ENCODE measurements at places on chromosomes 4 and X.
A peak's percentile ranks its signal among the peaks of the same experiment; 100 is the strongest.

- DNase-seq, result no peak
Observed at GRCh38 chr4:123405267-123405865, 8.8 kb downstream of the SPRY1 start.

DNA sequence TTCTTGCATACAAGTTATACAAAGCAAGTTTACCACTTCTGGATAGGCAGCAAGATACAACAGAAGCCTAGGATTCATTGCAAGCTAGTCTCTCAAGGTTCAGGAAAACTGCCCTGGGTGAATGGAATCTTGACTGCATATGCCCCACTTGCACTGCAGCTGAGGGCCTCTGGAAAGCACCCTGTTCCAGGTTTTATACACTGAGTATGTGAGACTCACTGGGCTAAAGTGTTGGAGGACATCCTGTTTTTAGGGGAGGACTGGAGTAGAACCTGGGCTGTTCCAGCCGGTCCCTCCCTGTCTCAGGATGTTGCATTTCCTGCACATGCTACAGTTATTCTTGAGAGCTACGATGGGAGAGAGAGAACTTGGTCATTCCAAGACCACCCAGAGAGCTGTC lies 168.5 kb upstream of the NUDT6 start:
- DNase-seq, result no peak

- no peak for DNase-seq
Observed at GRCh38 chrX:85114776-85115175, 111.1 kb downstream of the APOOL start.

DNA sequence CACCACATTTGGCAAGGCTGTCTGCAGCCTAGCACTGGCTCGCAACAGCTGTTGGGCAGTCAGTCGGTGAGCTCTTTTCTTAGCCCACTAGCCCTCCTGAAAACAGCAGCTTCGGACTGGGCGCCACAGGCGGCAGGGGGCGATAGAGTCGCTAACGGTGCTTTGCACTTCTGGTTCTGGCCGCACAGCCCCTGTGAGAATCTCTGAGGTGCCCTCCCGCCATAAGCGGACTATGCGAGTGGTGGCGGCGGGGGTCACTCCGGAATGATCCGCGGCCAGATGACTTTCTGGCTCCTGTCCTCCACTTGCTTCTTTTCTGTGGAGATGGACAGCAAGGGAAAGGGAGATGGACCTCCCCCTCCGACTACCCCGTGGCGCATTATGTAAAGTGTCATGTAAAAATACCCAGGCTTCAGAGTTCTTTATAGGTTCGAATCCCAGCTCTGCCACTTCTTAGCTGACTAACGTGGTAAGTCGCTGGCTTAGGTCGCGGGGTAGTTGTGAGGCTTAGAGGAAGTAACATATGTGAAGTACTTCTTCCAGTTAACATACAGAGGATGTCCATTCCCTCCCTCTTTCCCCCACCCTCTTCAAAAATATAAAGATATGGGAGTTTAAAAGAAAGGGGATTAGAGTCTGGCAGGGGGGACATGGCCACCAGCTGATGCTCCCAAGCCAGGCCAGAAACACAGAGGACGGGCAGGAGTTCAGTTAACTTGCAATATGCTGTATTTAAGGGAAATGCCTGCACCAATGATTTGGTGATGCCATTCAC lies 11.0 kb downstream of the ARHGAP36 start:
- no peak for DNase-seq

DNA sequence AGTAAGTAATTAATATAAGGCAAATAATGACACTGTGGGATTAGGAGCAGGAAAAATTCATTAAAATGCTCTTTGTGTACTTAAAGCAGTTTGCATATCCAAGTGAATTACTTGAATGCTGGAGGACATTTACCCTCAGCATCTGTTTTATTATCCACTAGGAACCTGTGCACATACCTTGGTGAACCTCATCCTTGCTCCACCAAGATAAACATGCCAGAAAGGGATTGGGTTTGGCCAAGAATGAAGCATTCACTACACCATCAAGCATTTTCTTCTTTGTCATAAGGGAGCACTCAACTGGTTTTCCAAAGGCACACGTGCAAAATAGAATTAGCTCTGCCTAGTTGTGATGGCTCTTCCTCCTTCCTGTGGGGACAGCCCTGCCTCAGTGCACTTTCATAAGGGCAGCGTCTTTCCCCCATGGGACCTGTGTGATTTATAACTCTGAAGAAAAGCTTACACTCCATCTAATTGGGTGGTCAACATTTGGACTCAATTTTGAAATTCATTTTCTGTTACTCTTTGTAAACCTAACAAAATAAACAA lies 291.7 kb downstream of the USP46 start:
- DNase-seq, result no peak

DNA sequence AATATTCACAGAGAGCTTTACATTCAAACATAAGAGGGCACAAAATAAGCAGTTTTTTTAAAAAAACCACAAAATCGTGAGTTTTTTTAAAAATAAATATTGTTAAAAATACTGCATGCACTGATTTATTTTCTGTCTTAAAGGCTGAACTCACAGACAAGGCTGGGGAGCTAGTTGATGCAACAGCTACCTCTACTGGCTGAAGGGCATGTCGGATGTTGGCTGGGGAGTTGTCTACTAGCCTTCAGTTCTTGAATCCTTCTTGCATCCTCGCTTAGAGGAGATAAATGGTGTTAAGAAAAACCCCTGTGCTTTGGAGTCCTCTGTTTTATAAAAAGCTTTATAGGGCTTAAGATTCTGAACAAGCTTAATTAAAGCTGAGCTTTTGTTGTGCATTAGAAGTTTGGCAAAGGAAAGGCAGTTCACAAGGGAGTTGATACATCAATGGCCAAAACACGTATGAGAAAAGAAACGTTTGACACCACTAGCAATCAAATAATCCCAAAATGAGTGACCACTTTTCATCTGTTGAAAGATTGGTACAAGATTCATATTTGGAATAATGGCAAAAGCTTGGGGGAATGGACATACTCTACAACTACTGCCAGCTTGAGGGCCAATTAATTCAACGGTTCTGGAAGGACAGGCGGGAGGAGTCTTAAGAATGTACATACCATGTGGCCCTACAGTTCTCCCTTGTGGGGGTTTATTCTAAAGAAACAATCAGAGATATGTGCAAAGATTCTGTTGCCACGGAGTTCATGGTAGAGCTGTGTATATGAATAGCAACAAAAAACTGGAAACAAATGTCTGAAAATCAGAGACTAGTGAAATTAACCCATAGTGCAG lies 94.7 kb downstream of the SEL1L3 start:
- peak; percentile 70 for DNase-seq

GRCh38 chrX:21524008-21524407 lies 134.1 kb downstream of the KLHL34 start:
- DNase-seq, result no peak

- no peak for DNase-seq
Observed at GRCh38 chrX:136708348-136708747, 60.4 kb downstream of the CD40LG start.

GRCh38 chr4:132284910-132285426 lies 864.1 kb upstream of the PCDH10 start:
- no peak for DNase-seq

GRCh38 chrX:51852621-51853020 lies 40.8 kb upstream of the MAGED1 start:
- no peak for DNase-seq

- no peak for DNase-seq
Observed at GRCh38 chrX:28888416-28888815, 301.2 kb downstream of the IL1RAPL1 start.
